Effector memory CD4-positive, alpha-beta T cell (primary cell): ENCODE measurements at places on chromosomes 12 and 14.

DNA sequence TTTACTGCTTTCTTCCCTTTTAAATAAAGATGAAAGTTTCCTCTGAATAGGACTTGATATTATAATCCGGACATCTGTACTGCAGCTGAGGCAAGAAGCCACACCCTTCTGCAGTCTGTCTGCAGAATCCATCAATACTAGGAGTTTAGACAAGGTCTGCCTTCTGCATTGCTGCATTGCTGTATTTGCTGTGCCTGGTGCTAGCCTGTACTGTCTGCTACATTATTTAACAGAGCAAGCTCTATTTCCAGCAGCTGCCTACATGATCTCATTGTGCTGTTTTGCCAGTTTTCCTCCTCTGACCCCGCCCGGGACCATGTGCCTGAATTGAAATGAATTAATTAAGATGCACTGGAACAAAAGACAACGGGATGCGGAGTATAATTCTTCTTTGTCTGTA, 1.7 kb downstream of the TUBA1A start:
- DNase-seq: no peak

GRCh38 chr12:62194616-62195015, 65.6 kb upstream of the USP15 start:
- no peak for DNase-seq

DNA sequence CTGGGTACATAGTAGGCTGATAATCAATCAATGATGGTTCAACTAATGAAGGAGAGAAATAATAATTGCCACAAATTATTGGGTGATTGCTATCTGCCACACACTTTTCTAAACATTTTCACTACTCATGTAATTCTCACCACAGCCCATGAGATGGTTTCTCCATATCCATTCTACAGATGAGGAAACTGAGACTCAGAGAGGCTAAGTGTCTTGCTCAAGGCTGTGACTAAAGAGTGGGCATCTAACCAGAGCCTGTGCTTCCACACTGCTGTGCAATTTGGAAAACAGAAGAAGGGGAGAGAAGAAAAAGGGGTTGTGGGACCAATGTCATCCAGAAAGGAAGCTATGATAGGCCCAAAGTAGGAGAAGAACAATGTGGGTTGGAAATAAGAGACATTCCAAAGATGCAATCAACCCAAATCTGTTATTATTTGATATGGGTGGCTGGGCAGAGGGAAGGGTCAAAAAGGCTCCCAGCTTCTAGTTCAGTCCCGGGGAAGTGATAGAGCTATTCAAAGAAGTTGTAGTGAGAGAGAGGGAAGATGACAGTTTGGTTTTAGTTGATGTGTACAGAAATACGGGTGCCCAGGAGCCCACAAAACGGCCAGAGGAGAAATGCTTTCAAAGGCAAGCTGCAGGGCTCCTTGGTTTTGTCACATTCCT, 483 bp upstream of the NR1H4 start:
- no peak for DNase-seq

DNA sequence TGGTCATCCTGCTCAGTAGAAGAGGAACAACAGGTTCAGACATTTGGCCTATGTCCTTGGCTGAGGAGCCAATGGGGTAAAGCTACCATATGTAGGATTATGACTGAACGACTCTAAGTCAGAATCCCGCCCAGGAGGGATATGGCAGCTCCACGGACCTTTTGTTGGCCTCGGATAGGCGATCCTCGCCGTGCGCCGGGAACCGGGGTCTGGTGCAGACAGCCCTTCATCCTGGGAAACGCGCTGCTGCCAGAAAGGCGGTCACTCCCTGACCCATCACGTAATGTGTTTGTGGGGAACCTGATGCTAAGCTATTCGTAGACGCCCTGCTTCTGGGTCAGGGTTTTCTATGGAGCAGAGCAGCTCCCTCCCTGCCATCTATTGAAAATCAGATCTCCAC, 178.9 kb upstream of the ALG10B start:
- no peak for DNase-seq

DNA sequence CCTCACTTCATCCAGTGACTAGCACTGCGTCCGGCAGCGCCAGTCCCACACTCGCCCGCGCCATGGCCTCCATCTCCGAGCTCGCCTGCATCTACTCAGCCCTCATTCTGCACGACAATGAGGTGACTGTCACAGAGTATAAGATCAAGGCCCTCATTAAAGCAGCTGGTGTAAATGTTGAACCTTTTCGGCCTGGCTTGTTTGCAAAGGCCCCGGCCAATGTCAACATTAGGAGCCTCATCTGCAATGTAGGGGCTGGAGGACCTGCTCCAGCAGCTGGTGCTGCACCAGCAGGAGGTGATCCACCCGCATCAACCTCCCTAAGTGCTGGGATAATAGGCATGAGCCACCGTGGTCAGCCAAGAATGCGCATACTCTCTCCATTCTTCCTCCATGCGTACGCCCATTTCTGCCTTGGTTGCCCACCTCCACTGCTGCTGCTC, 59.9 kb downstream of the IRF2BPL start:
- DNase-seq: no peak

GRCh38 chr12:117298648-117299225, 62.7 kb downstream of the NOS1 start:
- no peak for DNase-seq

- DNase-seq: no peak
These were observed 442.8 kb upstream of the FBXO33 start for GRCh38 chr14:39875028-39875427.

DNA sequence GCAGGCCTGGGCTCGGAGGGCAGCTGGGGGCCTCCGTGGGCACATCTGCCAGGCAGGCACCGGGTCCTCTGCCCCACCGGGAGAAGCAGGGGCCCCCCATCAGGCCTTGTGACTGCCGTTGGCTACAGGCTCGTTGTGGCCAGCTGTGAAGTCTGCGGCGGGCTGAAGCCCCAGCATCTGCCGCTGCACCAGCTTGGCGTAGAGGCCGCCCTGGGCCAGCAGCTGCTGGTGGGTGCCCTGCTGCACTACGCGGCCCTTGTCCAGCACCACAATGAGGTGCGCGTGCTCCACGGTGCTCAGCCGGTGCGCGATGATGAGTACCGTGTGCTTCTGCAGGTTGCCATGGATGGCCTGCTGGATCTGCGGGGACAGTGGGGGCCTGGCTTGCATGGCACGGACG, 33.9 kb upstream of the VPS37B start:
- DNase-seq: no peak

DNA sequence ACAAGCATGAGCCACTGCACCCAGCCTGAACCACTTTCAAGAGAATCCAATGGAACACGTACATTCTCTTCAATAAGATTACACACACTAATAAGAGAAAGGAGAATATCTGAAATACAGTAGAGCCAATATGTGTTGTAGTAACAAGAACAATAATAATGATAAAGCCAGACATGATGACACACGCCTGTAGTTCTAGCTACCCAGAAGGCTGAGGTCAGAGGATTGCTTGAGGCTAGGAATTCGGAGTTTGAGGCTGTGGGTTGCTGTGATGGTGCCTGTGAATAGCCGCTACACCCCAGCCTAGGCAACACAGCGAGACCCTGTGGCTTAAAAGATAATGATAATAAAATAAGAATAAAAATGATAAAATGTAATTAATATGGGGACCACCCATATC, 15.6 kb downstream of the APOBEC1 start:
- no peak for DNase-seq

DNA sequence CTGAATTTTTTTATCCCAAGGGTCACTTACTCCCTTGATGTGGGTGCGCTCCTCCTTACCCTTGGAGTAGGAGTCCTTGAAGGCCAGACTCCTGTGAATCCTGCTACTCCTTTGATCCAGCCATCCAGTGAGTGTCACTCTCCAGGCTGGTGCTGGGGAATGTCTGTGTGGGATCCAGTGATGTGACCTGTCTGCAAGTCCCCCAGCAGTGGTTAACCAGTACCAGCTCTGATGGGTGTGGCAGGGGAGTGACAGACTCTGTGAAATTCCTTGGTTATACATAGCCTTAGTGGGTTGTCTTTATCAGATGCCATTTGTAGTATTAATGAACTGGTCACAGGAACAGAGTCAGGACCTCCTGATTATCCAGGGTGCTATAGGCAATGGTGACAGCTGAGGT, 409.5 kb upstream of the LMO3 start:
- DNase-seq: no peak

DNA sequence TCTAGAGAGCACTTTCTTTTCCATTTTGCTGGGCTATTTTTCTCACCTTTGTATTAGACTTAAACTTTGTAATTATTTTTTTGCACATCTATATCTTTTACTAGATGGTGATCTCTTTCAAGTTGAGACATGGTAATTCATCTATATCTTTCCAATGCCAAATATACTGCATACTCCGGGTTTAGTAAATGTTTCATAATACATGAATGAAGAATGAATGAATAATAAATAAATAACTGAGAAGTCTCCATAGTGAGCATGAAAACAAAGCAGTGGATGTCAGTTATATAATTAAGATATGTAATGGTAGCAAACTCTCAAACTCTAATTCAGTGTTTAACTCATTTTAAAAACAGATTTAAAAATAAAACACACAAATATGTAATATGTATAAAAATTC, 342.5 kb upstream of the KITLG start:
- DNase-seq: no peak

DNA sequence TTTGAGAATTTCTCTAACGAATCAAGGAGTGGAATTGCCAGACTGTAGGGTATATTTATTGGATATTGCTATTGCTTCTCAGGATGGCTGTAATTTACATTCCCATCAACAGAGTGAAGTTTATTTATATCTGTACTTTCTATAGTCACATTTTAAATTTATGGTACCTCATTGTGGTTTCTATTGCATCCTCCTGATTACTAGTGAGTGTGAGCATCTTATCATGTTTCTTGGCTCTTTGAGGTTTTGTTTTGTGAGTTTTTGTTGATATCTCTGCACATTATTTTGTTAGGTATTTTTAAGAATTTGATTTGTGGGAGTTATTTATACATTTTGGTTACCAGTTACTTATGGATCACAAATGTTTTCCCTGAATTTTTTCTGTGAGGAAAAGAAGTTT, 13.9 kb downstream of the DNM1L start:
- DNase-seq: no peak

DNA sequence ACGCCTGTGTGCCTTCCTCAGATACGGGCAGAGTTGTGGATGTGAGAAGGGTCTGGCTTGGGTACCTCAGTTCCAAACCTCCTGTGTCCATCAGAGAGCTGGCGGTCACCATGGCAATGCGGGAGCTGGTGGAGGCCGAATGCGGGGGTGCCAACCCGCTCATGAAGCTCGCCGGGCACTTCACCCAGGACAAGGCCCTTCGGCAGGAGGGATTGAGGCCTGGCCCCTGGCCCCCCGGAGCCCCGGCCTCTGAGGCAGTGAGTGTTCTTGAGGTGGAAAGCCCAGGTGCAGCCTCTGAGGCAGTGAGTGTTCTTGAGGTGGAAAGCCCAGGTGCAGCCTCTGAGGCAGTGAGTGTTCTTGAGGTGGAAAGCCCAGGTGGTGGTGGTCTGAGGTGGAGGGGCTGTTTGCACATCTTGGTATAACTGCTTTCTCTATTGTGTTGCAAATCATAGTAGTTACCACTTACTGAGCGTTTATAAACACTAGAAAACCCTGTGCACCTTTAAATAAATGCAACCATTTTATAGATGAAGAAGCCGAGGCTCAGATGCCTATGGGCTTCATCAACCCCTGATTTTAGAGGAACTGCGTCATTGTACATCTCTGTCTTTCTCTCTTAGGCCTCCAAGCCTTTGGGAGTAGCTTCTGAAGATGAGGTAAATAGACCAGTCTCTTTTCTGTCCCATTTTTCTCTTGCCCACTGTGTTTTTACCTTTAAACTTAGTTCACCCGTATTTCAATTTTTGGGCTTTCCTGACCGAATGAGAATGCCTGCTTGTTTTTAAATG, 976 bp downstream of the PEX5 start:
- DNase-seq: no peak

GRCh38 chr12:13959131-13959723, 22.2 kb downstream of the GRIN2B start:
- DNase-seq: no peak
